ENCODE measurements at places on chromosomes 6 and 20. TPM values are rescaled to one million over a fixed set of nuclear protein-coding genes. Genes with fewer than 3 reads are reported as not detected.

The SALL4 gene
- 1.7 TPM for total RNA-seq

DNA sequence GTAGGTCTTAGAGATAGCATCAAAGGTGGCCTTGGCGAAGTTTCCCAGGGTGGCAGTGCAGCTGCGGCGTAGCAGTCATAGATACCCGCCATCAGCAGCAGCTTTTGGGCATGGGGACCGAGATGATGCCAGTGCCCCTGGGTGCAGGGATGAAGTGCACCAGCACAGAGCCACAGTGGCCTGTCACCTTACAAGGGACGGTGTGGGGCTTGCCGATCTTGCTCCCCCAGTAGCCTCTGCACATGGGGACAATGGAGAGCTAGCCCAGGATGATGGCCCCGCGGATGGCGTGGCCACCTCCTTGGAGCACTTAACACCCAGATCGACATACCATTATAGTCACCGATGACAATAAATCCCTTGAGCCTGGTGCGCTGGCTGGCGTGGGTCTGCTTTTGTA is 195.5 kb downstream of the ZMYND8 start:
- DNase-seq = no peak

- DNase-seq = no peak
These were observed 537.4 kb upstream of the BTBD3 start for GRCh38 chr20:11380283-11380682.

DNA sequence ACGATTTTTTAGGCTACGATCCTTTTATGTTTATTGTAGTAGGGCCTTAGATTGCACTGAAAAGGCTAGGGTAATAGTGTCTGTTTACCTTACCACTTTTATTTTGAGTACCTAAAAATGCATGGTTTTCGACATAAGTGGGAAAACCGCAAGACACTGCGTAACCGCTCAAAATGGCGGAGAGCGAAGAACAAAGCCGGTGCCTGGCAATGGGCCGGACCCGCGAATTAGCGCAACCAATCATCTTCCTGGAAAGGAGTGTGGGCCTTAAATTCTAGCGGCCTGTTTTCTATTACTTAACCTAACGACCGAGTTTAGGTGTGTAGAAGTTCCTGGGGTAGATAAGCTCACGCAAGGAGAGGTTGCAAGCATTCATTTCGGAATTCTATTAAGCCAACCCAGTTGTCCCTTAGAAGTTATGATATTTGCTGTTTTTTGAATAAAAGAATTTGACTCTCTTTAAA is 118.0 kb downstream of the HFE start:
- peak; percentile 73 for DNase-seq

- DNase-seq = no peak
These were observed 22.9 kb downstream of the ARHGAP18 start for GRCh38 chr6:129686941-129687627.

- DNase-seq = no peak
These were observed 323.3 kb downstream of the GRIK2 start for GRCh38 chr6:101716810-101717209.

DNA sequence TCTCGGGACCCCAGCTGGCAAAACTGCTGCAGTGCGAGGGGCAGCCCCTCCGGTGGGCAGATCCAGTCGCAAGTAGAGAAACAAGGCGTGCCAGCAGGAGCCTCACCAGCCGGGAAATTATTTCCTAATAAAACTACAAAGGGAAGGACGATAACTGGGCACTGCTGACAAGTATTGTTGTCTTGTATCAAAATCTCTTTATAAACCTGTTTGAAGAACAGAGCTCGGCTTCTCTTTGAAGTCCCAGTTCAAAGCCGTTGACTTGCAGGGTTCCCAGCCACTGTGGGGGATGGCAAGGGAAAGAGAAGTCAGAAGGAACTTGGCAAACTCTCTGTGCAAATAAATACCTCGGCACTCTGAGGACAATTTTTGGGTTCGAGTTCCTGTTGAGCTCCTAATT is 504.5 kb downstream of the CD83 start:
- DNase-seq = no peak

The C20orf202 gene
- not detected for total RNA-seq

DNA sequence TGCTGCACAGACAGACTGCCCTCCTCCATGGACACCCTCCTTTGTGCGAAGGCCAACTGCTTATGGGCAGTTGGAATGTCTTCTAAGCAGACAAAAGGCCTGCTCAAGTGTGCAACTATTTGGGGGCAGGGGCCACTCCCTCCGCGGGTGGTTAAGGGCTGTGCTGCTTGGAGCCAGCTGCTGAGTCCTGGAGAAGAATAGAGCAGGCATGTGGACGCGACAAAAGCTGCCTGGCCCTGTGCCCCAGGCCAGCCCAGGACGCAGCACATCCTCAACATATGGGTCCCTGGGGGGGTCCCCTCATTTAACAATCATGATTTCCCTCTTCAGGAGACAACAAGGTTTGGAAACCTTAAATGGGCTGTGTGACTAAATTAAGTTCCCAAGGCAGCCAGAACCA is 45.5 kb upstream of the ENTPD6 start:
- no peak for DNase-seq

DNA sequence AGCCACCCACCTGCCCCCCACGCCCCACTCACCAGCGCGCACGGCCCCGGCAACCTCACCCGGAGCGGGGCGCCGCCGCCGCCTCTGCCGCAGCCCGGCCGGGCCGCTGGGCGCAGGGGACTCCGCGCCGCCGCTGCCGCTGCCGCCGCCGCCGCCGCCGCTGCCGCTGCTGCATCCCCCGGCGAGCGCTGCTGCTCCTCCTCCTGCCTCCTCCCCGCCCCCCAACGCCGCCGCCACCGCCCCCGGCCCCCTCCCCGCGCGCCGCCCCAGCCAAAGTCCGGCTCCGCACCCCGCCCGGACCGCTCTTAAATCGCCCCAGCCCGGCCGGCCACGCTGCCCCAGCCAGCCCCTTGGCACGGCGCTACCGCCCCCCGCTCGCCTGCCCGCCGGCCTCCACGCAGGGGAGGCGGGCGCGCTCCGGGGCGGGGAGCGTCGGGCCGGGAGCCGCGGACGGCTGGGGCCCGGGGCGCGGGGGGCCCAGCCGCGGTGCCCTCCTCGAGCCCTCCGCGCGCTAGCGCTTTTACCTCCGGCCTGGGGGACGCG is at the start of gene SULF2:
TSS of gene SULF2 (minus strand) at position 171 of the 543 bp plus-strand sequence. CDS start 28,118 bp downstream, outside the sequence.
- peak; percentile 50 for DNase-seq

GRCh38 chr6:105280033-105280432 is 100.2 kb upstream of the POPDC3 start:
- no peak for DNase-seq

DNA sequence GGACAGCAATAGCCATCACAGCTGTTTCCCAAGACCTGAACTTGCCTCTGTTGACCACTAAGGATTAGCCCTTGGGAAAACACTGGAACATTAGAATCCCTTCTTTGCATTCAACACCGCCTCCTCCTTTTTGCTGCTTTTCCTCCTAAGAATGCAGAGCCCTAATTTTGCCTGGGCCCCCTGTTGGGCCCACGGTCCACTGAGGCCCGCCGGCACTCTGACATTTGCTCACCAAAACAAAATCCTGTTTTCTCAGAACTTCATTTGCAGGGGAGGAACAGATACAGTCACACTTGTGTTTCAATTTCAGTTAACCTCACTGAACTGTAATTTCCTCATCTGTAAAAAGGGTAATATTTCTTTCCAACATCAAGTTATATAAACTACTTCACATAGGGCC is 116.0 kb upstream of the JARID2 start:
- DNase-seq = no peak

DNA sequence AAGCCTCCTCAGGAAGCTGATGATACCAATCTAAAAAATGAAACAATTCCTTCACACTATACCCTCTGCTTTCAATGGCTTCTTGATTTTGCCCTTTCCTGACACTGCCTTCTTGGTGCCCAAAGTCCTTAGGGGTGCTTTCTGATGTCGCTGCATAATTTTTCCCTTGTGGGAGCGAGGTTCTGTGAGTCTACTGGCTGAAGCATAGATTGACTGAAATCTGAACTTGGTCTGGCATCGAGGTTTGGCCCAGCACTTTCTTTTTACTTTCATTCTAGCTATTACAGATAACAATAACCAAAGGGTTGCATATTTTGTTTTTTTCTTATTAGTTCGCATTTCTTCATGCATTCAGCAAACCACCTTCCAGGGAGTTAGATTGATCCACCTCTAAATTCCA is 65.8 kb downstream of the E2F3 start:
- no peak for DNase-seq

The PRR18 gene
- total RNA-seq = not detected

The NANP gene
- total RNA-seq = 10.3 TPM

DNA sequence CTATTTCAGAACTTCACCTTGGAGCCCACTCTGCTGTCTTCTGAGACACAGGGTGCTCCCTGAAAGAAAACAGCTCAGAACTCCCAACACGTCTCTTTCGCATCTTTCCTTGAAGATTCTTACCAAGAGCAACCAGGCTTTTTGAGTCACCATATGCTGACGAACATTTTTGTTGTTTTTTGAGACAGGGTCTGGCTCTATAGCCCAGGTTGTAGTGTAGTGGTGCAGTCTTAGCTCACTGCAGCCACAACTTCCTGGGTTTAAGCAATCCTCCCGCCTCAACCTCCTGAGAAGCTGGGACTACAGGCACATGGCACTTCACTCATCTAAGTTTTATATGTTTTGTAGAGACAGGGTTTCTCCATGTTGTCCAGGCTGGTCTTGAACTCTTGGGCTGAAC is 68.5 kb downstream of the TRMT11 start:
- no peak for DNase-seq

DNA sequence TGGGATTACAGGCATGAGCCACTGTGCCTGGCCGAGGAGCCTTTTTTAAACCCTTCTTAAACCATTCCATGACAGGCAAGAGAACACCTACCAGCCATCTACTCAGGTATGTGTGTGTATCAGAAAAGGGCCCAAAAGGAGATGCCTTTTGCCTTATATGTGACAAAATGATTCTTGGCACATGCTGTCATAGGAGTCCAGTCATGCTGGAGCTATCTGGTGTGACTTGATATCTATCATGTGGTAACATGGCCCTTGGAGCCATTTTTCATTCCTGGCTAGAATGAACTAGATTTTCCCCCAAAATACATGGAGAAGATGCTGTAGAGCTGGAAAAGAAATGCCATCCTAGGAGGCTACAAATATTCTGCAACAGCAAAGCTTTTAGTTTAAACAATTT is 129.1 kb downstream of the DST start:
- peak; percentile 16 for DNase-seq

DNA sequence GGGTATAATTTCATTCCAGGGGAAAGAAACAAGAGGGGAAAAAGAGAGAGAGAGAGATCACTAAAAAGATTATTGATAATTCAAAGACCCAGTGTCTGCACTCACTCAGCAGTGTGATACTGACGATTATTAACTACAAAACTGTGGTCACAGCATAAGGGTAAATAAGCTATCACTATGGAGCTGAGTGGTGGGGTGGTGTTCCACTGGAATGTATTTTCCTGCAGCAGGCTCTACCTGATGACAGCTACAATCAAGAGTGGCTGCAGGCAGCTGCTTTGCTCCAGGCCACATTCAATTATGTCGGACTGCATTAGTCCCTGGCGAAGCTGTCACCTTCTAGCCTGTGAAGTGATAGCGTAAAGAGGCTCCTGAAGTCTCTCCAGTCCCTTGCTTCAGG is 122.2 kb upstream of the TFAP2D start:
- no peak for DNase-seq

- DNase-seq = peak; percentile 69
These were observed 78.3 kb upstream of the CLDN20 start for GRCh38 chr6:155185544-155185943.

GRCh38 chr6:101700655-101701054 is 307.1 kb downstream of the GRIK2 start:
- no peak for DNase-seq

GRCh38 chr20:58374027-58374850 is 14.8 kb upstream of the VAPB start:
- DNase-seq = no peak

- no peak for DNase-seq
These were observed 1217.7 kb downstream of the EPHA7 start for GRCh38 chr6:92201618-92202017.

GRCh38 chr6:125498606-125499005 is 196.8 kb upstream of the HDDC2 start:
- no peak for DNase-seq

DNA sequence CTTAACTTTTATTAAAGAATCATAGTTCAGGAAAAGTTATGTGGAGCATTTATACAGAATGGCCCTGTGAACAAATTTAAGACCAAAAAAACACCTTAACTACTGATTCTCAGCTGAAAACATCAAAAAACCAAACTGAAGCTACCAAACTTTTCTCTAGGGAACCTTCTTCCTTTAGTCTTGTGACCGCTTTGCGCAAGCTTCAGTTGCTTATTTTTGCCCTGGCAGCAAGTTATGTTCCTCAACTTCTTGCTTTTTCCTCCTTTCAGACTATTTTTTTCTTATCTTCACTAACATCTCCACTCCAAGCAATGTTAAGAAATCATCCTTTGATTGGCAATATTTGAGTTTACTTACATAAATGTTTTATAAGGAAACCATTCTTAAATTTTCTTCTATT is 100.1 kb downstream of the MYB start:
- no peak for DNase-seq

The SNAP25 gene
- not detected for total RNA-seq

DNA sequence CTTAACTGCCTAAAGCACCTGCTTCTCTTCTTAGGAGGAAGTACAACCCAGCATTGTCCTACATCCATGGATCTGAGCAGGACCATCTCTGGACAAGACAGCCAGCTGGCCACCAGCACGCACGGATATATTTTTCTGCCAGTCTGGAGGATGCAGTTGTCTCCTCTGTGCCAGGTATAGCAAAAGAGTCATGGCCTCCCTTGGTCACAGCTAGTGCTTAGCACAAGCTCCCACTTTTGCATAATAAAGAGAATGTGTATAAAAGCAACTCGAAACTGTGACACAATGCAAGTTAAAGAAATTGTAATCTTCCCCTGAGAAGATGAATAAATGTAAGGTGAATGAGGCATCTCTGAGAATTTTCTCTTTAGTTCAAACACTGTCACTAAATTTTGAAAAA is 267.8 kb upstream of the MANEA start:
- no peak for DNase-seq

The SPATS1 gene
- not detected for total RNA-seq

- no peak for DNase-seq
These were observed 7.1 kb upstream of the DDO start for GRCh38 chr6:110422444-110422822.

The GNAS gene
- total RNA-seq = 694 TPM

GRCh38 chr20:4192378-4193068 is 177.2 kb upstream of the RNF24 start:
- DNase-seq = peak; percentile 69

The COL21A1 gene
- total RNA-seq = 1.0 TPM

DNA sequence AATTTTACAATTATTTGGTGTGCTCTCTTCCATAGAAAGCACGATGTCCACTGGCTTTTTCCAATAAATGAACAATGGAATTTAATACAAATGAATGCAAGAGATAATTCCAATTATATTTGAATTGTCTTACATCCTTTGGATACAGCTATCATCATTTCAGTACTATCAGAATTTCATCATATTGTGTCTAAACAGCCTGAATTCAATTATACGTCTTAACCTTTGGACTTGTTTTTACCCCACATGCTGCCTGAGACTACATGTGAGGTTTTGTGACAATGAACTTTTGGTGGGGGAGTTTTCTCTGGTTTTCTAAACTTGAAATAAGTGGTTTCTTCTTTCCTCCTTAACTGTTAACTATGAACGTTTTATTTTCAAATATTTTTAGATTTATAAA is 1176.0 kb downstream of the EPHA7 start:
- DNase-seq = no peak
